Adrenal gland (tissue), 19 donors: ENCODE measurements at places on chromosomes 1 and 21. TPM values are rescaled to one million over a fixed set of nuclear protein-coding genes. Genes with fewer than 3 reads are reported as not detected.
A peak's percentile ranks its signal among the peaks of the same experiment; 100 is the strongest.

The LPGAT1 gene
- total RNA-seq = 74.0 TPM

The KRTAP10-4 gene
- total RNA-seq = not detected

The BCL2L15 gene
- total RNA-seq = 0.17 TPM

The ZZZ3 gene
- 54.4 TPM for total RNA-seq

The EXO1 gene
- total RNA-seq = 0.90 TPM

The RNU1-1 gene
- total RNA-seq = 2,119 TPM

The COL8A2 gene
- 1.1 TPM for total RNA-seq

The OR2L2 gene
- total RNA-seq = not detected

The OR2T2 gene
- total RNA-seq = not detected

The CA6 gene
- total RNA-seq = not detected

The TNFRSF8 gene
- total RNA-seq = 0.61 TPM

The OLIG2 gene
- total RNA-seq = not detected

The GBP6 gene
- 0.08 TPM for total RNA-seq

DNA sequence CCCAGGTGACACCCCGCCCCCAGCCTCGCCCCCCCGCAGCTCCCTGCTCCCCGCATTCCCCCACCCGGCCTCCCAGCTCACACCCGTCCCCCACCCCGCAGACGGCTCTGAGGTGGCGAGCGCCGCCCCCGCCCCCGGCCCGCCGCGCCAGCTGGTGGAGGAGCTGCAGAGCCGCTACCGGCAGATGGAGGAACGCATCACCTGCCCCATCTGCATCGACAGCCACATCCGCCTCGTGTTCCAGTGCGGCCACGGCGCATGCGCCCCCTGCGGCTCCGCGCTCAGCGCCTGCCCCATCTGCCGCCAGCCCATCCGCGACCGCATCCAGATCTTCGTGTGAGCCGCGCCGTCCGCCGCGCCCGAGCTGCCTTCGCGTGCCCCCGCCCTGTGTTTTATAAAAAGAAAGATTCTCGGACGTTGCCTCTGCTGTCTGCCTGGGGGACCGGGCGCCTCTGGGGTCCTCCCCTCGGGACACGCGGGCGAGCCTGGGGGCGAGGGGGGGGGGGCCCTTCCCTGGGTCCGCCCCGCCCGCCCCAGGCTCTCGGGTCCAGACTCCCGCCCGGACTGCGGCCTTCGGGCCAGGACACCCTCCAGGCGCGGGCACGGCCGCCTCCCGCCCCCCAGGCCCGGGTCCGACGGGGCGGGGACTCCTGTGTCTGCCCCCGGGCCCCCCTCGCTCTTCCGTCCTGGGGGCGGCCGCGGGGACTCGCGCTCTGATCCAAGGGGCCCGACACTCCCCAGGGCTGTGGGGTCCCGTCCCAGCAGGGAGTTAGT, 1.6 kb upstream of the MMP23B start:
- DNase-seq = peak; percentile 80

DNA sequence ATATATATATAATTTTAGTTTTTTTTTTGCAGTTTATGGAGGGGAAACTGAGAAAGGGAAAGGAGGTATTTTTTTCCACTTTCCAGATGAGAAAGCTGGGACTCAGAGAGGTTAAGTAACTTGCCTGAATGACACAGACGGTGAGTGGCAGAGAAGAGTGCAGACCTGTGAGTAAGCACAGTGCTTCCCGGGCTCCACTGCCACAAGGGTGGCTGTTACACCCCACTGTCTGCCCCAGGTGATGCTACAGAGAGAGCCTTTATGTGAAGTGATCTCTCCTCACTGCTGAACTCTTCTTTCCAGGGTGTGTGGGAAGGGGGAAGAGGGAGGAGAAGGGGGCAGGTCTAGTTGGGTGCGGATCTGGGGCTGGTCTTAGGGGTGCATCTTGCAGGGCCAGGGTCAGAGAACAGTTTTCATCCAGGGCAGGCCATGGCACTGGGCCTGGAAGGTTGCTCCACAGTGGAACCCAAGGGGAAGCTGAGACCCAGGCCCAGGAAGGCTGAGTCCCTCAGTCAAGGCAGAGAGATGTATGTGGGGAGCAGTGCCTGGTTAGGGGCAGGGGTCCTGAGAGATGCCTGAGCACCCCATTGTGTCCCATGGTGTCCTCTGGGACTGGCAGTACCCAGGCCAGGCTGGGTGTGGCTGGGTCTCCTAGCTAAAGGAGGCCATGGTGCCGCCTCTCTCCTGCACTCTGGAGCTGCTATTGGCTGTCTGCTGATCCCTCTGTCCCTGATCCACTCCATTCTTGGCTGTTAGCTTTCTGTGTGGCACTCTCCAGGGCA, 357.5 kb downstream of the PTPRU start:
- DNase-seq = no peak

DNA sequence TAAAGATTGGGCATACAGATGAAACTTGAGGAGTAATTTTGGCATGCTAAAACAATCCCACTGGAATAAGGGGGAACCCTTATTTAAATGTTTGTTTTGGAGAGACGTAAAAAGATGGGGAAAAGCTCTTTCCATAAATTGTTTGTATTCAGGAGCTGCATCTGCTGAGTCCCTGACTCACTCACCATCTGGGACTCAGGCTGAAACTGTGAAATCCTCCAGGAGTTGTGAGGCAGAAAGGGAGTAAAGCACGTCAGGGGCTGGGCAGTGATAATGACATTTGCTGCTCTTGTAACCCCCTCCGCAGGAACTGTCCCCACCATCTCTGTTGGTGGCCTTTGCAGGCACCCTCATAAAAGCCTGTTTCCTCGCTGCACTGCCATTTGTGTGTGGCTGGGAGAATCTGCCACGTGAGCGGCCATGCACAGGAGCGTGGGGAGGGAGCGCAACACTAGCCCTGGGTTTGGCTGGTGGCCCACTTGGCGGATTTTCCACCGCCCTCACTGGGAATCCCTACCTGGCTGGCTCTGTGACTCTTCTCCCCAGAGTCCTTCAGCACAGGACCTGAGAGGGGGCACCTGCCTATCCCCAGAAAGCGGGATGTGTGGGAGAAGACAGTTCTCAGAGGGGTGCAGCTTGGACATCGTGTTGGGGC, 45.3 kb downstream of the ZSCAN20 start:
- no peak for DNase-seq

DNA sequence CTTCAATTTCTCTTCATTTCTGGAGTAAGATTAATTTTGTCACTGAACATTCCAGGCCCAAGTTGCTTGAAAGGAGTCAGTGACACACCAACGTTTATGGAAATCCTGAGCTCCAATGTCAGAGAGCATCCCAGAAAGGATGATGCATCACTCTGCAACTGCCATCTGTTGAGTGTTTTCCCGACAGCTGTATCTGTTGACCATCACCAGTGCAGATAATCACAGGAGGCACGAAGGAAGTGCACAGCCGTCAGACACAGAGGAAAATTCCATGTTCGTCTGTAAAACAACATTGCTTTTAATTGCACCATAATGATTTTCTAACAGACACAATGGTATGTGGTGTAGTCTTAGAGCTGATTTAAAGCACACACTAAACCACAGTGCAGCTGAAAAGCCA, 376.7 kb upstream of the ADGRL2 start:
- DNase-seq = no peak

DNA sequence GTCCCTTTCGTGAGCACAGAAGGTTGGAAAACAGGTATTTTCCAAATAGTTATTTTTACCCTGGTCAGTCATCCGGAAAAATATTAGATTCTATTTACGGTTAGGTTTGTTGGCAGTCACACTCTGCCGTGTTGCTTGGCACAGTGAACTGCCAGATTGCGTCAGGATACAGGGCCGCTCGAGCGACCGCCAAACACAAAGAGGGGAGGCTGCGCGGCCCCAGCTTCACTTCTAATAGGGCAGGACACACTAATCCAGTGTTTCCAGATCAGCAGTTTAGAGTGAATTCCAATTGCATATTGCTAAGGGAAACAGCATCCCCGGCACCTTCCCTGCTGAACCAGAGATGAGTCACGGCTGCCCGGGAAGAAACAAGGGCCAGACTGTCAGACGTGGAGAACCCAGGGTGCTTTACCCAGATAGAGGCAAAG, 22.9 kb downstream of the UMODL1 start:
- peak; percentile 53 for DNase-seq

GRCh38 chr1:153503766-153504165, 32.0 kb downstream of the S100A6 start:
- no peak for DNase-seq

- no peak for DNase-seq
Observed at GRCh38 chr1:1049318-1050165, 24.6 kb downstream of the RNF223 start.

- DNase-seq = no peak
Observed at GRCh38 chr1:12678820-12679219, 34.9 kb downstream of the AADACL4 start.

DNA sequence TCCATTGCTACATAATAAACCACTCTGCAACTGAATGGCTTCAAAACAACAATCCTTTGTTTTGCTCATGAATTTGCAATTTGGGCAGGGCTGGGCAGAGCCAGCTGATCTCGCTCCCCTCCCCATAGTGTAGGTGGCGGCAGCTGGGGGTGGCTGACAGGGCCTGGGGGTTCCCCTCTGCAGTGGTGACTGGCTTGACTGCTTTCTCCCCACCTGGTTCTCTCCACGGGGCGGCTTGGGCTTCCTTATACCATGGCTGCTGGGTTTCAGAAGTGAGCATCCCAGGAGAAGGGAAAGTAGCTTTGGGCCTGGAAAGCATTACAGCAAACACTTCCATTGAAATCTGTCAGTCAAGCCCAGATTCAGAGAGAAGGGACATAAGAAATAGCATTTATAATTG, 129.7 kb upstream of the ZBTB40 start:
- no peak for DNase-seq

- no peak for DNase-seq
Observed at GRCh38 chr1:51558375-51558924, 39.4 kb upstream of the EPS15 start.

- DNase-seq = no peak
Observed at GRCh38 chr1:8854240-8854639, 24.2 kb downstream of the ENO1 start.

- no peak for DNase-seq
Observed at GRCh38 chr1:240693036-240693435, 81.1 kb upstream of the GREM2 start.

- no peak for DNase-seq
Observed at GRCh38 chr1:233025567-233025966, 75.2 kb downstream of the NTPCR start.

GRCh38 chr21:33566514-33566913, 22.0 kb downstream of the DONSON start:
- no peak for DNase-seq

- DNase-seq = no peak
Observed at GRCh38 chr21:43855955-43856354, 9.1 kb upstream of the AGPAT3 start.

GRCh38 chr1:55337801-55338447, 122.8 kb upstream of the USP24 start:
- DNase-seq = no peak

DNA sequence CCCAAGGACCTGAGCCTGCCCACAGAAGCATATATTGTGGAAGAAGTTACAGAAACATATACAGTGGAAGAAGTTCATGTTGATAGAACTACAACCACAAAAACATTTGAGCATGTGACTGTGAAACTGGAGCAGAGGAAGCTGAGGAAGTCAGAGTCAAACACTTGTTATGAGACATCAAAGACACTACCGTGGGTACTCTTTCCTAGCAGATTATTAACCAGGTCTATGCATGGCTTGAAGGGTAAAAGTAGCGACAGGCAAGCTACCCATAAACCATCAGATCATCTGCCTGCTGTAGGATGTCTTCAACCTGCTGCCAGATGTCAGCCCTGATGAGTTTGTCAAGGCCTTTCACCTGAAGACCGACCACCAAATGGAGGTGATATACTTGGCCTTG, 35.8 kb downstream of the IVNS1ABP start:
- DNase-seq = no peak

DNA sequence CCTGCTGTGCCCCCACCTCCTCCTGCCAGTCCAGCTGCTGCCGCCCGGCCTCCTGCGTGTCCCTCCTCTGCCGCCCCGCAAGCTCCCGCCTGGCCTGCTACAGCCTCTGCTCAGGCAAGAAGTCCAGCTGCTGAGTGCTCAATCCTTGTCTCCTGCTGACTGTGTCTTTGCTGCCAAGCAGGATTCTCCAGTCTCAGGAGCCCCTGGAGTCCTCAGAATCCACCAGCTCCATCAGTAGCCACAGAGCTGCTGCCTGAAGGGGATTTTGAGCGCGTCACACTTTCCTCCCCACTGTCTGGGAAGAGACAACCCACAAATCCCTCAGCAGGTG, 973 bp downstream of the KRTAP10-11 start:
- no peak for DNase-seq

- DNase-seq = no peak
Observed at GRCh38 chr1:201153474-201154388, 543 bp downstream of the TMEM9 start.

GRCh38 chr1:29586991-29587745, 350.8 kb downstream of the PTPRU start:
- DNase-seq = no peak

- DNase-seq = no peak
Observed at GRCh38 chr1:162983671-162984425, 85.3 kb upstream of the RGS4 start.

DNA sequence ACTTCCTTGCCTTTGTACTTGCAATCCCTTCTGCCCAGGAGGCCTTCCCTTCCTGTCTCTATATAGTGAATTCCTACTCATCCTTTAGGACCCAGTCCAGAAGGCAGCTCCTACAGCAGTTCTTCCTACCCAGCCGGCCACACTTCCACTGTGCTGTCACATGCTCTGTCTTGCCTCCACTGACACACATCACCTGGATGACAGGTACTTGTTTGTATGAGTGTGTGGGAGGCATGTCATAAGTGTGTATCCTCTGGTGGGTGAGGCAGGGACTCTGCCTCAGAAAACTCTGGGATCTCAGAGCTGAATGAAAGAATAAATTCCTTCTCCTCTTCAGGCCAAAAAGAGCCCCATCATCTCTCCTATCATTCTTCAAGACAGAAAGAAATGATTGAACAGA, 5.1 kb upstream of the OSCP1 start:
- DNase-seq = no peak

- peak; percentile 30 for DNase-seq
Observed at GRCh38 chr1:47424336-47424982, 8.4 kb downstream of the FOXE3 start.

DNA sequence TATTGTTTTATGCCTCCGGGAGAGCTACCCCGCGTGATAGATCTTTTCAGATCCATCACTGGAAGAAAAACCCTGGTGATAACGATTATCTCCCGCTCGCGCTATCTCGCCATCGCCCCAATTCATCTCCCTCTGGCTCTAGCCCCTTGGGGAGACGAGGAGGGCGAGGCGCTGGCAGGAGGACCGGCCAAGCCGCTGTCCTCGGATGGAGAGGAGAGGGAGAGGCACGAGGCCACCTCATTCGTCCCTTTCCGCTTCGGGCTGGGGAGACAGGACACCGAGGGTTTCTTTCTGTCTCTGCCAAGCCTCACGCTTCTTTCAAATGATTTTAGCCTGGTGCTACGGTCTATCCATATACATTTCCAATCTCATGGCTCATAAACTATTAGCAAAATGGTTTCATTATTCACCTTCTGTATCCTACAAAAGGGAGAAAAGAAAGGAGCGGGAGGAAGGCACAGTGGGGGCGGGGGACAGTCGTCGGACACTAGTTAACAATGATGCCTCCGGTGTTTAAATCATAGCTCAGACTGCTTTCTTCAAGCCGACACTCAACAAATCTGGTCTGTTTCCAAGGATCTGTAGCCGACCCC, 415.0 kb upstream of the ESRRG start:
- DNase-seq = no peak

- peak; percentile 58 for DNase-seq
Observed at GRCh38 chr1:9589144-9589718, 520 bp downstream of the TMEM201 start.

GRCh38 chr1:183824291-183824690, 19.4 kb downstream of the RGL1 start:
- no peak for DNase-seq
